Endothelial cell (in vitro differentiated cells): ENCODE measurements at places on chromosomes 6 and 20. TPM values are rescaled to one million over a fixed set of nuclear protein-coding genes. Genes with fewer than 3 reads are reported as not detected.

ADA gene
- 137 TPM for total RNA-seq

DNA sequence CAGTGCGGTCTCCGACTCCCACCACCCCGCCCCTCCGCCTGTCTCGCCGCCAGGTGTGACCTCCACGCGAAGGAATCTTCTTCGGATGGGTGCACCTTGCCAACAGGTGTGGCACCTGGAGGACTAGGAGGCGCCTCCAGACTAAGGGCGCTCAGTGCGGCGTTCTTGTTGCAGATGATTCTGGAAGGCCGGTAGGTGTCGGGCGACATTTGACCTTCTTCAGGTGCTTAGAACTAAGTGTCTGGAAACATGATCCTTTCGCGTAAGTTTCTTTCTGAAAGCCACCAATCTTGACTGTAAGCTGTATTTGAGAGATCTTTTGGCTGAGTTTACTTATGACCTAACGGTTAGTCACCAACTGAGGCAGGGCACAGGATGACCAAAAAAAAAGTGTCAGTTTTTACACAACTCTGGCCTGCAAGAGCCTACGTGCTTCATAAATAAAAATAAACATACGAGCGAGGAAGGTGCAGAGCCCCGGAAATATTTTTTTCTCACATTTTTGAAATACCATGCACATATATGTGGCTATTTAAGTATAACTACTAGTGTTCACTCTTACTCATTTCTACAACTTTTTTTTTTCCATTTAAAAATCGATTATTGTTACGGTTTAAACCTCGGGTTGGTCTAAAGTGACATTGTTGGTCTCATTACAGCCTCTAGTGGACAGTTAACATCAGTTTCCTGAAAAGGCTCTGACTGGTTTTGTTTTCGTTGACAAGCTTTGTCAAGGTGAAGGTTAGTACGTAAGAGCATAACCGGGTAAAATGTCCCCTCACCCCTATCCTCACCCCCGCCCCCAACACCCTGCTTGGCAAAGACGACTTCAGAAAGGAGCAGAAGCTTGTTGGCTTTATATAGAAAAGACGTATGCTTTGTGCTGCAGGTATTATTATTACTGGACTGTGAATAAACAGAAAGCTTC, 1.6 kb upstream of the ATXN1 start:
- DNase-seq: peak; percentile 11

ACSS1 gene
- 15.5 TPM for total RNA-seq

DNA sequence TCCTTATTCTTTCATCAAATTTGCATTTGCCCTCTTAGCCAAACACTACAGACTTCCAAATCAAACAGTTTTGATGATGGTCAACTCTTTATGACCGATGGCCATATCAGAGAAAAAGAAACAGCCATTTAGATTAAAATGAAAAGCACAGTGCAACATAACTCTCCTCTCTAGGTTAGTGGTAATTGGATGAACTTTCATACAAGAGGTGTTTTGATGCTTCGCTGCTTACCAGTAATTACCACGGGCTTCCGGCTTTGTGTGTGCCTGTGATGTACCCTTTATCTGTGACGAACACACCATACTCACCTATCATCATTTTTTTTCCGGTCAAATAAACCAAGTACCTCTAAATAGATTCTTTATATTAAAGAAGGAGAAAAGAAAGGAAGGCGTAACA, 181.8 kb downstream of the FOXA2 start:
- no peak for DNase-seq

DNA sequence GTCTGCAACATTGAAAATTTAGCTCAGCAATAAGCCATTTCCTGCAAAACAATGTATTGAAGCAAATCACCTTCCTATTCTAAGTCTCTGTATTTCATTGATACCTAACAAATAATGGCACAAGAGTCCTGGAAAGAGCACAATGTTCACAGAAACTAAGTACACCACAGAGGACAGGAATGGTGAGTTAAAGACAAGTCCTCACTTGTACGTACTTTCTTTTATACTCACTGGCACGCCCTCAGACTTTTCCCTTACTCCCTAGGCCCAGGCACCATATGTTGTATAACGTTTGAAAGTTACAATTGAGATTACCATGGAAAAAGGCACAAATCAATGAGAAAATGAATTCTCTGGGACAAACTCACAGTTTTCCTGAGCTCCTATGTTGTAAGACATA, 683.0 kb upstream of the MANEA start:
- no peak for DNase-seq

- no peak for DNase-seq
Measured at GRCh38 chr6:83827050-83827449, 26.1 kb upstream of the RIPPLY2 start.

MLIP gene
- total RNA-seq: not detected

DNA sequence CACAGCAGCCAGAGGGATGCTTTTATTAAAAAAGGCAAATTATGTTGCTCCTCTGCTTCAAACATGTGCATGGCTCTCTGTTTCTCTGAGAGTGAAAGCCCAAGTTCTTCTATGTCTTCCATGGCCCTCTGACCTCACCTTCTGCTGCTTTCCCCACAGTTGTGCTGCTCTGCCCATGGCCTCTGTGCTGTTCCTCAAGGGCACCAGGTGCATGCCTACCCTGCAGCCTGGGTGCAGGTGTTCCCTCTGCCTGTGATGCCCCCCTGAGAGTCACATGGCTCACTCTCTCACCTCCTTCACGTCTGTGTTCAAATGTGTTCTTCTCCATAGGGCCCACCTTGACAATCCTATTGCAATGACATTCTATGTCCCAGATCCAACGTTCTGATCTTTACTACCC, 477.0 kb upstream of the CHD6 start:
- no peak for DNase-seq

IL17F gene
- not detected for total RNA-seq

PDYN gene
- not detected for total RNA-seq

- DNase-seq: peak; percentile 49
Measured at GRCh38 chr6:6546318-6547109, 42.0 kb upstream of the LY86 start.

- DNase-seq: no peak
Measured at GRCh38 chr6:41818271-41819054, 31.0 kb downstream of the TOMM6 start.

DNA sequence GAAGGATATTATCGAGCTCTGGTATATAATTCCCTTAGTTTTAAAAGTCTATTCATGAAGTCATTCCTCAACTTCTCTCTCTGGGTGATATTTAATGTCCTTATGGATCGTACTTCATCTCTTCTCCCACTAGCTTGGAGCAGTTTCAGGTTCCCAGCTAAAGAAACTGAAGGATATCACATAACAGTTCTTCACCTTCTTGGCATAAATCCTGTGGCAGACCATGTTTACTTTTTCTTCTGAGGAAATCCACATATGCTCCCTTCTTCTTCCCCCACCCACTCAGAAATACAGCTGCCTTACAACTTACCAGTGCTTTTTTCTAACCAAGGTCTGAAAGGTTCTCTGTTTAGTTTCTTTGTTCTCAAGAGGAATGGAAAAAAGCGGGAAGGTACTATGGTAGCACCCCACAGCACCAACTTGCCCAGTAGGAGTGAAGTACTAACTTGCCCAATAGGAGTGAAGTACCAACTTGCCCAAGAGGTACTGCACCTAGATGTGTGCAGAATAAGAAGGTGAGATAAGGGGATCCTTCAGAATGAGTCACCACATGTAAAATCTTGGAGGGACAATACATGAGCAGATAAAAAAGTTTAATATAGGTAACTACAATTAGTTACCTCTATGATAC, 53.1 kb downstream of the TSPYL4 start:
- DNase-seq: no peak
